ENCODE measurements at places on chromosomes 7 and 10.

DNA sequence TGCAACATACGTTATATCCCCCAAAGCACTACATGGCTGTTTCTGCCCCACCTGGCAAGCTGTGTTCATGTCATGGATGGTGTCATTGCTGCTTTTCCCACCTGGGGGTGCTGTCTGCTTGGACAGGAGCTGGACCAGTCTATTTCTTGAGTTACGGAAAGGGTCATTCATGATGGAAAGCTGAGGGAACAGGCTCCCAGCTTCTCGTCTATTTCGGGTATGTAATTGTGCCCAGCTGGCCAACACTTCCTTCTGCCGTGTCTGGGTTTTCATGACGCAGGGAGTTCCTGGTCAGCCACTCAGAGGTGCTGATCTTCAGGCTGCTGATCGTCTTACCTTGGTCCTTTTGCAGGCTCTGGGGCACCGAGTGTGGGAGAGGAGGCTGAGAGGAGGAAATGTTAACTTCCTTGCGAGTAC, 8.6 kb downstream of the BTBD16 start:
- DNase-seq: no peak

GRCh38 chr7:20542594-20542993, 72.9 kb upstream of the ABCB5 start:
- no peak for DNase-seq

GRCh38 chr7:138257459-138258196, 181.4 kb downstream of the AKR1D1 start:
- DNase-seq: no peak

- DNase-seq: no peak
These were observed 152.5 kb downstream of the PPP1R9A start for GRCh38 chr7:95059842-95060313.

- DNase-seq: no peak
These were observed 24.2 kb downstream of the IFIT3 start for GRCh38 chr10:89351780-89352597.

DNA sequence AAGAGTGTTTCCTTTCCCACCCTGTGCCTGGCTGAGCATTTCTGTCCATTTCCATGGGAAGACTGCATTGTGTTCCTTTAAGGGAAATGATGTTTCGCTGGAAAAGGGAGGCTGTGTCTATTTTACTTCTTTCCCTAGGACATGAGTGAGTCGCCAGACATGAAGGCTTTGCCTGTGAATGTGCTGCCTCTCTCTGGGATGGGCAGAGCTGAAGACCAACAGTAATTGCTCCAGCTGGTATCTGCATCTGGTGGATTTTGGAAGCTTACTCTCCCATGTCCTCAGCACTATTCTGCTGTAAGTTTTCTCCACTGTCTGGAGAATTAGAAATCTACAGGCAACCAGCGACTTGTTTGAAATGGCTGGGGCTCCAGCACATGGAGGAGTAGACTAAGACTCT, 264.6 kb upstream of the BMPER start:
- DNase-seq: no peak

- no peak for DNase-seq
These were observed 264.6 kb downstream of the DGKB start for GRCh38 chr7:14637968-14638367.

DNA sequence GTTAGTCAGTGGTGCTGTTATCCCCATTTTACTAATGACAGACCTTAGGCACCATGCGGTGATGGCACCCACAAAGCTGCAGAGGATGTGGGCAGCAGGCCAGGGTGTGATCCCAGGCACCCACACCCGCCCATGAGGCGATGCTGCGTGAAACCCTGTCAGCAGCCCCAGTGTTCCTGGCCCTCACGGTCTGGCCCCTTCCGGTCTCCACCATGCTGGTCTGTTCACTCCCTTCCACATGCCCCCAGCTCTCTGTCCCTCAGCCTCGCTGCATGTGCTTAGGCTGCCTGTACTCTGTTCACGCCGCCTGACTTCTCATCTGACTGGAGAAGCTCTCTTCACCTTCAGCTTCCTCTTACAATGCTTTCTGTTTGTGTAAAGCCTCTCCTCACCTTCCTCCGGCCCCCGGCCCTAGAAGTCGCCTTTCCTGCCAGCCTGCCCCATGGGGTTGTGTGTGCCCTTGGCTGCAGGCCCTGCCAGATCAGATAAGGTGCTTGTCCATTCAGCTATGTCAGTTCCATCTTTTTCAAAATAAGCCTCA, 17.6 kb upstream of the ORAI2 start:
- DNase-seq: no peak

DNA sequence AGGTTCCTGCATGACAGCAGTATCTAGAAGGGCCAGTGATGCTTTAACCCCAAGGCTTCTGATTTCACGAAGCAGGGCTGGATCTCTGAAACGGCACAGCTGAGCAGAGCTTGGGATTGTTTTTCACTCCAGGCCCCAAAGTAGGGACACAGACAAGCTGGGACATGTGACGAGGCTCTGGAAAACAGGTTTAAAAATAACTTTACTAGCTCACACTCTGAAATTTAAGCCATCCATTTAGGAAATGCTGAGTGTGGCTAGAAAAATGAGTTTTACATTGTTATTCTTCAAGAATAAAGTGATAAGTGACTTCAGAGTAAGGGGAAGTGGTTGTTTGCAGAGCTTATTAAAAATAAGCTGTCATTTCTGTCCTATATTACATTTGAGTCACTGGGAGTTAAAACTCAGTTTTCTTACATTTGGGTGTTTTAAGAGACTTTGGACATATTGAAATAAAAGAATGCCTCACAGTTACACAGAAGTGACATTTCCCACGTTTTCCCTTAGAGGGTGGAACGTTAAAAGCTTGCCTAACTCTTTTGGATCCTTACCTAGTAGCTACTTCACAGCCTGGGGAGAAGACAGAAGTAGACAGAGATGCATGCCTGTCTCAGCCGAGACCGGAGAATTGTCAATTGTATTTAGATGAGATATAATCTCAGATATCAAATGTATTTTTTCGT, 107.8 kb downstream of the GALNT17 start:
- DNase-seq: no peak

- DNase-seq: peak; percentile 40
These were observed at the start of gene CPED1 for GRCh38 chr7:120988591-120989256. Gene CPED1 (plus strand): TSS chr7:120988711. CDS start chr7:120989622, 911 bp downstream.

DNA sequence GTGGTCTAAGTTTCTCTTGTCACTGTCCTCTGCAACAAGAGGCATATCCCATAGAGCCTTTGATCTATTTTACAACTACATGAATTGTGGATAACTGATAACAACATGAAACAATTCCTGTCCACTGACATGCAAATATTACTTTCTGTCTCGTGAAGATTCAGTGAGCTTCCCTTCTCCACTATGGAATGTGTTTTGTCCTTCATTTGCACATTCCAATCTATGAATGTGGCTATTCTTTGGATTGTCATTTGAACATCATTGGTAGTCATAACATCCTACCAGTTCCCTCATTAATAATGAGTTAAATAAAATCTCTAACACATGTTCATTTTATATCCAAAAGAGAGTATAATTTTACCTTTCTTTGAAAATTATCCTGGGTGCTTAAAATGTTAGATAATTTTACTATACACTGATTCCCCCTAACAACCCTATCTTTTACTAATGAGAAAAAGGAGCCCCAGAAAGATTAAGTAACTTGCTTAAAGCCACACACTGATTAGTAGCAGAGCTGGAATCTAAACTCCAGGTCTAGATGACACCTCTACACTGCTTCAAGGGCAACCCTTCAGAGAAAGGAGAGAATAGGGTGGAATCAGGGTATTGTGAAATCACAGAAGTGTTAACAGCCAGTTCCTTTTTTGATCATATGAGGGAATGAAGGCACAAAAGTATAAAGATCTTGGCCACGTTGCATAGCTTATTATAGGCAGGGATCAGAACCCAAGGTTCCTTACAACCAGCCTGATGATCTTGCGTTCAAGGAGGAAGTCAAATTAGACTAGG, 39.1 kb downstream of the PDE1C start:
- no peak for DNase-seq

- no peak for DNase-seq
These were observed 83.4 kb upstream of the TNRC18 start for GRCh38 chr7:5507013-5507412.

GRCh38 chr10:119768455-119769094, 42.7 kb downstream of the INPP5F start:
- DNase-seq: no peak

DNA sequence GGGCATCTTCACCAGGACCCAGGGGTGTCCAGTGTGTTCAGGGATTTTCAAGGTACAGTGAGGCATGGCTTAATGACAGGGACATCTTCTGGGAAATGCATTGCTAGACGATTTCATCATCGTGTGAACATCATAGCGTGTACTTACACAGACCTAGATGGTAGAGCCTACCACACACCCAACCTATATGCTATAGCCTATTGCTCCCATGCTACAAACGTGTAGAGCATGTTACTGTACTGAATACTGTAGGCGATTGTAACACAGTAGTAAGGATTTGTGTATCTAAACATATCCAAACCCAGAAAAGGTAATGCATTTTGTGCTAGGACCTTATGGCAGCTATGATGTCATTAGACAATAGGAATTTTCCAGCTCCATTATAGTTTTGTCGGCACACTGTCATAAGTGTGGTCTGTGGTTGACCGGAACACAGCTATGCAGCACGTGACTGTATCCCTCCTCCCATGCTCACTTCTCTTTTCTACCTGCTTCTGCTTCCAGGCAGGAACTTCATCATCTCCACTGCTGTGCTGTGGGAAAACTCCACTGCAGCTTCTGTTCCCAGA, 416.2 kb upstream of the NFE2L3 start:
- no peak for DNase-seq

GRCh38 chr7:41917-42565, 150.3 kb upstream of the FAM20C start:
- no peak for DNase-seq

DNA sequence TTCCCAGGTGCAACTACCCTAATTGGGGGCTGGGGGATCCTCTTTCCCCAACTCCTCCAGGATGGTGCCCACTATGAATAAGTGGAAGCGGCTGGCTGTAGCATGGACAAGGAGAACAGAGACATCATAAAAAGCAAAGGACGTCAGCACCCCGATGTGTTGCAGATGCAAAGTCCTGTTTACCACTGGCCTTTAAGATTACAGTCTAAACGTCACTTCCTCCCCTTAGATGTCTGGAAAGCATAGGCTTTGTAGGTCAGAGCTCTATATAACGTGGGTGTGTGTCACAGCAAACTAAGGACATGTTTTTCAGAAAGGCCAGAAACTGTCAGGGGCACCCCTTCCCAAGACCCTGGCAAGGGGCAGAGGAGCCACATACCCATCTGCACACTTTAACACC, 7.9 kb downstream of the COBL start:
- DNase-seq: no peak

- DNase-seq: no peak
These were observed 44.3 kb upstream of the PPP1R17 start for GRCh38 chr7:31642681-31643115.

GRCh38 chr7:55591282-55591931, 19.1 kb upstream of the VOPP1 start:
- no peak for DNase-seq

DNA sequence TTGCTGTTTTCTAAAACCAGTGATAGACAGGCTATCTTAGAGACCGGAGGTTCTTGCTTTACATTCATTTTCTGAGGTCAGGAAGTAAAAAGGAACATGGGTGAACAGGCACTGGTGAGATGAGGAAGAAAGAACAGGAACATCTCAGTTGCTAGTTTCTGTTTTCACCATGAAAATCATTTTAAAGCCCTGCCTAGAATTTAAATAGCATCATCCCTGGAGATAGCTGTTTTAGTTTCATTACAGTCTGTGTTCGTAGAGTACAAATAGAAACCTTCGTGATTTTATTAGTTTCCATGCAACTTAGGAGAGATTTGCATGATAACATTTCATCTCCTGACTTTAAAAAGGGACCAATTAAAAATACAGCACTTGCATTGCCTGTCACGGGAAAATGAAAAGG, 14.7 kb downstream of the KCNMA1 start:
- no peak for DNase-seq

DNA sequence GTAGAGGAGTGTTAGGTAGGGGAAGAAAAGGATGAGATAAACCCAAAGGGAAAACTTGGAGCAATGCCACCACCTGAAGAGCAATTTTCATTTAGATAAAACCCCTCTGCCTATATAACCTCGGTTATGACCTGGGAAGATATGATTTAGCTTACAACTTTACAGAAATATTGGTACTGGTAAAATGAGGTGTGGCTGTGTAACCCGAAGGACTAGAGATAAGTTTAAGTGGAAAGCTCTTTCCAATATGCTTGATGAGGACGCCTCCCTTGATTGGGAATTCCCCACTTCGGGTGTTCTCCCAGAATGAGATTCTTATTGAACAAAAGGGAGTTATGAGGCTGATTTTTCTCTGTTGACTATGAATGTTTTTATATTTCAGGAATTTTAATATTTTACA, 109.5 kb upstream of the CDK6 start:
- DNase-seq: no peak

- DNase-seq: no peak
These were observed 25.5 kb downstream of the RNLS start for GRCh38 chr10:88557658-88558057.

DNA sequence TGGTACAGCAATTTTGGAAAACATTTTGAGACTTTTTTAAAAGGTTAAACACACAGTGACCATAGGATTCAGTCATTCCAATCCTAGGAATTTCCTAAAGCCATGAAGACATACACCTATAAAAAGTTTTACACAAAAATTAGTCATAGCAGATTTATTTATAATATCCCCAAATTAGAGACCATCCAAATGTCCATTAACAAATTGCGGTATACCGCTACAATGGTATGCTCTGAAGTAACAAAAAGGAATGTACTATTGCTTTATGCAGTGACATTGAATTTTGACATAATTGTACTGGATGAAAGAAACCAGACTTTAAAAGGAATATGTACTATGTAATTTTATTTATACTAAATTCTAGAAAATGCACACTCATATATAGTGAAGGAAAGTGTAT, 362.8 kb downstream of the HGF start:
- no peak for DNase-seq

GRCh38 chr10:71694039-71694501, 25.5 kb downstream of the C10orf105 start:
- no peak for DNase-seq

GRCh38 chr10:30493609-30494530, 59.9 kb downstream of the MAP3K8 start:
- no peak for DNase-seq

DNA sequence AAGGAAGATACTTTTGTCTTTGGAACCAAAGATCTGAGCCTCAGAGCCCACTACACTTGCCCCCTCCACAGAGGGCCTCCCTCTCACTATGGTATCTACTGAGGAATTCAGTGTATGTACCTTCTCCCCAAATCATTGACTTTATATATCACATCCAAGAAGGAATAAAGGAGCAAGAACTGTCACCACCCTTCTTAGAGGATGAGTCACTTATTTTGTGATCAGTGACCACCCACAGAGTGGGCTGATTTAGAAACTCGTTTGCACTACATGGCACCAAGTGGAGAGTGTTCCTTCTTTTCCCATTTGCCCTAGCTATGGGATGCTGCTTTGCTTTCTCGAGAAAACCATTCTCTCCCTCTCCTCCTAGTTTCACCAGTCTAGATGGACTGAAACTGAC, 5.7 kb downstream of the TMEM243 start:
- no peak for DNase-seq

Measured in NCI-H1105 (cell line).